ENCODE measurements at places on chromosomes 2 and 18. TPM values are rescaled to one million over a fixed set of nuclear protein-coding genes. Genes with fewer than 3 reads are reported as not detected.

SIX3 gene
- total RNA-seq: not detected

PFN4 gene
- total RNA-seq: 1.3 TPM

DOK6 gene
- total RNA-seq: 15.1 TPM

MREG gene
- total RNA-seq: 1.8 TPM

SULT1C2 gene
- 0.28 TPM for total RNA-seq

AQP4 gene
- total RNA-seq: not detected

PARD6G gene
- total RNA-seq: 10.9 TPM

PSMA8 gene
- not detected for total RNA-seq

CCDC102B gene
- 9.1 TPM for total RNA-seq

IL36RN gene
- total RNA-seq: not detected

NPPC gene
- total RNA-seq: not detected

DNA sequence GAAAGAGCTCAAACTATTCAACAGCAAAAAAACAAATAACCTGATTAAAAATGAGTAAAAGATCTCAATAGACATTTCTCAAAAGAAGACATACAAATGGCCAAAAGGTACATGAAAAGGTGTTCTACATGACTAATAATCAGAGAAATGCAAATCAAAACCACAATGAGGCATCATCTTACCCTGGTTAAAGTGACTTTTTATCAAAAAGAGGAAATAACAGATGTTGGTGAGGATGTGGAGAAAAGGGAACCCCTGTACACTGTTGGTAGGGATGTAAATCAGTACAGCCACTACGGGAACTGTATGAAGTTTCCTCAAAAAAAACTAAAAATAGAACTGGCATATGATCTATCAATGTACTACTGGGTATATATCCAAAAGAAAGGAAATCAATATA lies 39.8 kb upstream of the TMEM163 start:
- no peak for DNase-seq

DNA sequence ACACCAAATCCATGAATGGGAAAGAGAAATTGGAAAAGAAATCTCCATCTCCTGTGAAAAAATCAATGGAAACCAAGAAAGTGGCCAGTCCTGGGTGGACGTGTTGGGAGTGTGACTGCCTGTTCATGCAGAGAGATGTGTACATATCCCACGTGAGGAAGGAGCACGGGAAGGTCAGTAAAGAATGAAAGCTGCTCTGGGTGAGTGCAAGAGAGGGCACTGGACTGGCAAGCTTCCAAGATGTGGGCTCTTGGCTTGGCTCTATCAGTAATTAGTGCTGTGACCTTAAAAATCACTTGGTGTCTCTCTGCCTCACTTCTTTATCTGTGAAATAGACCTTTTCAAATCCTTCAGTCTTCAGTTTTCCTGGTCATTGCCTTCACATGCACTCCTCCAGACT lies 89.0 kb downstream of the ZNF532 start:
- DNase-seq: no peak

- no peak for DNase-seq
Measured at GRCh38 chr2:75833386-75833785, 122.7 kb upstream of the GCFC2 start.

DNA sequence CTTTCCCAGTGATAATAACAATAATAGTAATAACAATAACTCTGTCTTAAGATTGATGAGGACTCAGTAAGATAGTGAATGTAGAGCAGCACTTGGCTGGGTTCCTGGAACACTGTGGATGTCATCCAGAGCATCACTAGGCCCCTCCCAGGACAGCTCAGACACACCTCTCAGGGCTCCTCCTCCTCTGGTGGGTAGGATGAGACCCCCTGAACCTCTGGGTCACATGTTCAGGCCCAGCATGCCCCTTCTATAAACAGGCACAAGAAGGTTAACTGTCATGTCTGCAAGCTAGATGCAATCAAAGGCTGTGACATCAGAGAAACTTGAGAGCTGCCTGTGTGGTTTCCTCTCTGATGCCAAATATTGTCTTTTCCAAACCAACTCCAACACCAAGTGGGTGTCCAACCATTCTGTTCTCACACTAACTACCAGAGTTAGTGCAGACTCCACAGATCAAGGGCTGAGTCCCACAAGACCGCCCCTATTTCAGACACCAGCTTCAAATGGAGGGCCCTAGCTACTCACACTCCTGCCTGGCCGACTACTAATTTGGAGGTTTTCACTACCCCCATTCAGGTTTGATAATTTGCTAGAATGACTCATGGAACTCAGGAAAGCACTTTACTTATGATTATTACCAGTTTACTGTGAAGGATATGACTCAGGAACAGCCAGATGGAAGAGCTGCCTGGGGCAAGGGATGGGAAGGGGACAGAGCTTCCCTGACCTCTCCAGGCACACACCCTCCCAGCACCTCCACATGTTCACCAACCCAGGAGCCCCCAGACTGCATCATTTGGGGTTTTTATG lies 46.4 kb upstream of the BZW1 start:
- DNase-seq: no peak

GRCh38 chr18:69840445-69840844 lies 107.2 kb downstream of the CD226 start:
- no peak for DNase-seq

DNA sequence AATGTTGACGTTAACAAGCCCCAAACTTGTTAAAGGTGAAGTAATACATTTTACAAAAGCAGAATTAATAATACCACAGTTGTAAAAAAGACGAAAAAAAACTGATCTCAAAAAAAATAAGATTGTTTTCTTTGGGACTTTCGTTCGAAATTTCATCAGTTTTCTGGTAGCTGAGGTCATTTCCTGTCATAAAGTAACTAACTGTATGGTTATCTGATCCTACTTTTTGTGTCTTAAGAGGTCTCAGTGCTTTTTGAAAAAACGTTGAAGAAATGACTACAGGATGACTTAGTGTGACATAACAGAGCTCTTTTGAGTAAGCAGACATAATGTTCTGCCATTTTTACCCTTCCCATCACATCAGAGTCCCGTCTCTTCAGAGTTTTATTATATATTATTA lies 79.3 kb downstream of the BIRC6 start:
- DNase-seq: no peak

GRCh38 chr2:200905618-200906296 lies 16.6 kb downstream of the NIF3L1 start:
- no peak for DNase-seq

DNA sequence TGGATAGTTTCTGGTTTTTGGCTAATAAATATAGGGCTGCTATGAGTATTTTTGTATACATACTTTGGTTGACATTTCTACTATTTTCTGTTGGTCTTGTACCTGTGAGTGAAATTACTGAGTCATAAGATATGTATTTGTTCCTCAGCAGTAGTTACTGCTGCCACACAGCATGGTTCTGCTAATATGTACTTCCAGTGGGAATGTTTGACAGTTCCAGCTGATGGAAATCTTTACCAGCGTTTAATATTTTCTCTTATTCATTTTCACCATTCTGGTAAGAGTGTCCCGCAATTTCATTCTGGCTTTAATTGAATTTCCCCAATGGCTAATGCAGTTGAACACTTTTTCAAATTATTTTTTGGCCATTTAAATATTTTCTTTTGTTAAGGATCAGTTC lies 57.9 kb upstream of the IL1R1 start:
- DNase-seq: no peak

- no peak for DNase-seq
Measured at GRCh38 chr18:70121842-70122241, 83.6 kb downstream of the RTTN start.

DNA sequence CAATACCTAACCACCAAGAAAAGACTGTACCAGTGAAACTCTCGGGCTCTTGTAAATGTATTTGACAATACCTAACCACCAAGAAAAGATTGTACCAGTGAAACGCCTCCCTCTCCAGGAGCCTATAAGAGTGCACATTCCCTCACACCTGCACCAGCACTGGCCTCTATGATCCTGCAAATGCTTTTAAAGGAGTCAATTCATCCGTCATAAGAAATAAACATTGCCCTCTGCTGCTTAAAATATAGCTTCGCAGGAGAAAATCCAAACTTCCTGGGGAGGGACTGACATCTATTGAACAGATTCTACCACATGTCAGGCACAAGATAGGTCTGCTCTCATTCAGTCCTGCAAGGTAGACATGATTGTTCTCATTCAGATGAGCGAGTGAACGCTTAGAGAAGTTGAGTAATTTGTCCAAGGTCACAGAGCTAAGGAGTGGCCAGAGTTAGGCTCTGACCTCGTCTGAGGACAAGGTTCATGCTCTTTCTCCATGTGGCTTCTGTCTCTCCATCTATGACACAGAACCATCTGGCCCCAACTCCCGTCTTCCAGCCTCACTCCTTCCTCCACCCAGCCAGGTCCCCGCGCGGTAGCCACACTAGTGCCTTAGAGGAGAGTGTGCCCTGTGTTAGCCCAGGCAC lies 38.7 kb downstream of the MCFD2 start:
- DNase-seq: no peak

- DNase-seq: no peak
Measured at GRCh38 chr2:236352761-236353593, 88.8 kb upstream of the ASB18 start.

DNA sequence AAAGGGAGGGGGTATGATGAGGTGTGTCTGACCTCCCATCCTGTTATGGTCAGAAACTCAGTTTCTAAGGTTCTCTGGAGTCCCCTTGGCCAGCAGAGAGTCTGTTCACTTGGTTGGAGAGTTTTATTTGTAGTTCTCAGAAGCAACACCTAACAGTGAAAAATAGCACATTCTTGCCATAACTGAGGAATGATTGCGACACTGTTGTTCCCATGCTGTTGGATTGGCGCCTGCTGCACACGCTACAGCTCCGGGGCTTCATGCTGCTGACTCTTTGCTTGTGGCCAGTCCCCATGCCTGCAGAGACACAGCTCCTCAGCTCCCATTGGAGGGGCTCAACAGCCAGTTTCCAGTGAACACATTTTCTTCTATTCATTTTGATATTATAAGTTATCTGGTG lies 42.1 kb downstream of the TPGS2 start:
- no peak for DNase-seq

DNA sequence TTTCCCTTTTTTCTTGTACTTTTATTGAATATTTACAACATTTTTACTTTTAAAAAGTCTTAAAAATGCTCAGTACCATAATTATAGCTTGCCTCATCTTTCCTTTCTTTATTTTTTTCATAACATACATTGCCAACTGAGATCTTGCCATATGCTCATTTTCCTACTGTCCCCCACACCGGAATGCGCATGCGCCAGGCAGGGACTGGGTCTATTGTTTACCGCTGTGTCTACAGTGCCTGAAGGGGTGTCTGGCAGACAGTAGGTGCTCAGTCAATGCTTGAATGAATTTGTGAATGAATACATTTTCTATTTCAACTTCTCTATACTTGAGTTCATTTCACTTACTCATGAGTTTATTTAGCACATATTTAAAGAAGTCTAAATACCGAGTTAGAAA lies 158.0 kb downstream of the CYP26B1 start:
- no peak for DNase-seq

DNA sequence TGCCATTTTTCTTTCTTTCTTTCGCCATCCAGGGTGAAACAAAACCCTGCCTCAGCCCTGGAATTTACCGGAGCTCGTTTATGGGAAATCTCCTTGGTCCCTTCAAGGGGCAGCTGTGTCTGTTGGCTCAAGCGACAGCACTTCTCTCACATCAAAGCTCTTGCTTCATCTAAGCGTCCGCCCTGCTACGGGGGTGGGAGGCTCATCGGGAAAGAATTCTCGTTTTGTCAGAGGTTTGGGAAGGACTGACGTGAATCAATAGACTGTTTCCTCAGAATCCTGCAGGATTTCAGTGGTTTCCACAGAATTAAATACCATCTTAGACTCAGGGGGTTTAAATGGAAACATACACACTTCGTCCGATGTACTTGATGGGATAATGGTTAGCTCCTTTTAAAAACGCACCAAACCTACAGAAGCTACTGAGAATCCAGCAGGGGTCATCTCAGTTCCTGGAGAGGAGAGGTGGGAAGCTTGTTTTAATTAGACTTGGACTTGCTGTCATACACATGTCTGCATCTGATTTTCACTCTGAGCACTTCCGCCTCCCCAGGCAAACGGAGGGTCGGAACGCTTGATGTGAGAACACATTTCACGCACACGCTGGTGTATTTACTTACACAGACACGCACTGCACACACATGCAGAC lies 91.6 kb downstream of the ASB1 start:
- peak; percentile 19 for DNase-seq

- DNase-seq: no peak
Measured at GRCh38 chr2:227164763-227165291, 403 bp downstream of the COL4A3 start.

DNA sequence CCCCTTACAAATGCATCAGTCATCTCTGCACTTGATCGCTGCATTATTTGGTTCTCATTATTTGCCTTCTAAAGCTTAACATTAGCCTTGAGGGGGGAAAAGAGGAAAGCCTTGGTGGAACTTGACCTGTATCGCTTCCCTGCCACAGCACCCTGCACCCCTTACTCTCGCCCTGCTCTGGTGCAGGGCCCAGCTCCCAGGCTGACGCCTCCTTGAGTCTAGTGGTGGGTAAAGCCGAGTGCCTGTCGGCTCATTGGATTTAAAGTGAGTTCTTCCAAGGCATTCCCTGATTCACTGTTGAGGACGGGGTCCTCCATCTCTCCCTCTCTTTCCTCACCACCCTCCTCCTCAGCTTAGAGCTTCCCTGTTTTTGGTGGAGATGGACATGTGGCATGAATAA lies 145.0 kb upstream of the GYPC start:
- DNase-seq: no peak

Data from chondrocyte (in vitro differentiated cells).